ENCODE measurements at places on chromosomes 5 and 9.

- DNase-seq, result no peak
These were observed 7.7 kb downstream of the PAX5 start for GRCh38 chr9:37026113-37026930.

- no peak for DNase-seq
These were observed 5.6 kb downstream of the GOLPH3 start for GRCh38 chr5:32168460-32169033.

- no peak for DNase-seq
These were observed 67.4 kb downstream of the CARTPT start for GRCh38 chr5:71786337-71787055.

DNA sequence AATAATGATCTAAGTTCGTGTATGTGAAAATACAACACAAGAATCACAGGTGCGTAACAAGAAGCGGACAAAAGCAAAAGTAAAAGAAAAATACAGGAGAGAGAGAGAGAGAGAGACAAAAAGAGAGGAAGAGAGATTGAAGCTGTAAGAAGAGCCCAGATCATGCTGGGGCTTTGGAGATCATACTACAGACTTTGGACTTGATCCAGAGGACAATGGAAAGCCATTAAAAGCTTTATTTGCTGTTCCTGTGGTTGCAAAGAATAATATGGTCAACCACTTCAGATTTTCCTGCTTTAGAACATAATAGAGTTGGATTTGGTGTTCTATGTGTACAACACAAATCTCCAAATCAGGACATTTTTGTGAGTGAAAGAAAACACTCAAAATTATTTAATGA is 561.4 kb downstream of the CAAP1 start:
- no peak for DNase-seq

DNA sequence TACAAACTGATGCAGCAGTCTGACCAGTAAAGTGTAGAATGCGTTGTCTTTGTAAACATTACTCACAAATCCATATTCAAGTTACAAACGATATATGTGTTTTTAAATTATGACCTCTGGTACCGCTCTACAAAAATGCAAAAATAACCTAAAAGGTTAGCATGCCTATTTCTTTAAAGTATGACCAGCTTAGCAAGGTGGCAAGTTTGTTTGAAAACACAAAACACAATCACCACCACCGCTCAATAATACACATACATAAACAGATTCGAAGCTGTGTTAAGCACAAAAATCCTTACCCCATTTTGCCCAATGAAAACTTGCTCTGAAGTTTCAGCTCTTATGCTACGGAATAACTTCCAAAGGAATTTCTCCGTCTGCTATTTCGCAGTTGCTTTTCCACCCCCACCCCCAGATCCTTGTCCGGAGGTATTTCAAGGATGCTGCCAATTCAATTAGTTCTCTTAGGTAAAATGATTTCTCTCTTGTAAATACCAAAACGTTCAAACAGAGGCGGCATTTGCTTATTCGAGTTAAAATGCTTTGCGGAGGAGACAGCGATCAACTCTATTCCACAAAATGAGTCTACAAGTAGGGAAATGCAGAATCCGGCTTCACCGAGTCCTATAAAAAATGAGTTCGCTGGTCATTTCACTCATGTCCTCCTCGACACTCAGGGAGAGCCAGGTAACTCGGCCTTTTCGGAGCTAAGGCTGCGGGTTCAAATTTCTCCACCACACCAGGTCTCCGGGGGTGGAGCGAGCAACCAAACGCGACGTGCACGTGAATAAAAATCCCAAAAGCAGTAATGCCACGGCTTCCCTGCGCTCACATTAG is 1.2 kb downstream of the HOMER1 start:
- no peak for DNase-seq

GRCh38 chr5:74378464-74378863 is 262.1 kb downstream of the ENC1 start:
- no peak for DNase-seq

DNA sequence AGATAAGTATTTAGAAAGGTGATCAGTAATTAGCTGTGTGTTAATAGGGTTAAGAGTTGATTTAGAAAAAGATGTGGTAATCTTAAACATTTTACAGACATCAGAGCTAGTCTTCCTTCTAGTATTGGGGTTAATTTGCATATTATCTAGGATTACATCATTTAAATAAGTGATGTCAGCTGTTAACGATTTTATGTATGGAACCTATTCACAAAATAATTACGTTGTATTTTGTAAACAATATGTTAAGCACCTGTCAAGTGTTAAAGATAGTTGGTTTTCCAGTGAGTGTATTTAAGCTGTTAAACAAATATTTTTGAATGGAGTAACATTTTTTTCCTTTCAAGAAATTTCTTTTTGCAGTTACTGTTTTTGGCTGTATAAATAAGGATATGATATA is 2.2 kb downstream of the DCP2 start:
- no peak for DNase-seq

DNA sequence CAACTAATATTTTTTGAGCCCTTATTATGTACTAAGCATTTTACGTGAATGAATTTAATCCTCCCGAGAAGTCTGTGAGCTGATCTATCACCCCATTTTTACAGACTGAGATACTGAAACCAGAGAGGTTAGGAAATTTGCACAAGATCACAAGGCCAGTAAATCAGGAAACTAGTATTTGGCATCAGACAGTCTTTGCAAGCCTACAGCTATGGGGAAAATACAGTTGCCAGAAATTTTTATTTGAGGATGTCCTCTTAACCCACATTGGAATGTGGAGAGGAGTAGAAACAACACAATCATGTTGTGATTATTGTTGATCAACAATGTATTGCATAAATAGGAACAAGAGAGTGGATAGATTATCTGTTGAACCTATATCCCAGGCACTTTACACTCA is 2.3 kb upstream of the SLC46A2 start:
- DNase-seq, result no peak

DNA sequence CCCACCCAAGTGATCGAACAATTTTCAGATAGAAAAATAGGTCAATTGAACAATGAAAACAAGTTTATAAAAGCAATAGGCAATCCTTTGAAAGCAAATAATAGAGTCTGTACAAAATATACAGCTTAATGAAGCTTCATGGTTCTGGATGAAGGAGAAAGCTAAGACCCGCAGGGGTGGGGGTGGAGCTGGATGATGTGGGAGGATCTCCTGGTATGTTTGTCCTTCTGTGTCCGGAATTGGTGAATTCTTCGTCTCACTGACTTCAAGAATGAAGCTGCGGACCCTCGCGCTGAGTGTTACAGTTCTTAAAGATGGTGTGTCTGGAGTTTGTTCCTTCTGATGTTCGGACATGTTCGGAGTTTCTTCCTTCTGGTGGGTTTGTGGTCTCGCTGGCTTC is 149.9 kb downstream of the NXNL2 start:
- no peak for DNase-seq

DNA sequence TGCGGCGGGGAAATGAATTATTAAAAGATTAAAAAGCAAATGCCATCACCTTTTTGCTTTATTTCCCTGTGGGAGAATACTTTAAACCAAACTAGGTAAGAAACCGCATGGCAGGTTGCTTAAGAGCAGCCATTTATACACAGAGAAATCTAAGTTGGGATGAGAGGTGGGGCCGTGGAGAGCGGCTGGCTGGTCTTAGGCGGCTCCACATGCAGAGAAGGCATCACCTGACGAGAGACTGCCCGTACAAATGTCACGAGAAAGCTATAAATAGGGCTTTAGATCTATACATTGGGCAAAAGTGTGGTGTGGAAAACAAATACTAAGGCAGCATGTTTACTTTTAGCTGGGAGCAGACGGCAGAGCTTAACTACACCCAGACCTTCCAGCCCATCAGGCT is 39.4 kb downstream of the MED27 start:
- DNase-seq, result no peak

GRCh38 chr9:126494264-126494663 is 119.5 kb upstream of the LMX1B start:
- DNase-seq, result no peak

DNA sequence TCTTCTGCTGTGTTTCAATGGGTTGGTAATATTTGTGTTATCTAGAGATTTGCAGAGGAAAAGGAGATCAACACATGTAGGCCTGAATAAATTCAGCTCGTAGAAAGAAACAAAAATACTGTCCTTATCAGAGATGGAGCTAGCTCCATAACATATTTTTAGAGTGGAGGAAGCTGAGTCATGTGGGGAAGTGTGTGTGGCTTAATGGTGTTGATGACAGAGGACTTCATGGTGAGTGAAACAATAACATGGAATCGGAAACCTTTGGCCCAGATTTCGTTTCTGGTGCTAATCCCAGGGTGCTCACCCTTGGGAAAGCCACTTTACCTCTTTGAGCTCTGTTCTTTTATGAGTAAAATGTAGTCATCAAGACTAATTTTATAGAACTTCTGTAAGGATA is 825.0 kb downstream of the TLR4 start:
- DNase-seq, result no peak

DNA sequence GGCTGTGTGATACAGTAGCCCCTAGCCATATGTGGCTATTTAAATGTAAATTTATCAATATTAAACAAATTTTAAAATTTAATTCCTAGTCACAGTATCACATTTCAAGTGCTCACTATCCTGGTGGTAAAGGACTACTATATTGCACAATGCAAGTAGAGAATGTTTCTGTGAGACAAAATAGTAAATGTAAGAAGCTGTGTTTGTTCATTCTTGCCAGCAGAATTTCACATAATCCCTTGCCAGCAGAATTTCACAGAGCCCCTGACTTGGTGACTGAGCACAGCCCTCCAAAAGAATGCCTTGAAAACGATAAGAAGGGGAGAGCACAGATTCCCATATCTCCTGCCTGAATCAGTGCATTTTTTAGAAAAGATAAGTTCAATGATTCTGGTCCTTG is 75.9 kb upstream of the SELENOP start:
- no peak for DNase-seq

DNA sequence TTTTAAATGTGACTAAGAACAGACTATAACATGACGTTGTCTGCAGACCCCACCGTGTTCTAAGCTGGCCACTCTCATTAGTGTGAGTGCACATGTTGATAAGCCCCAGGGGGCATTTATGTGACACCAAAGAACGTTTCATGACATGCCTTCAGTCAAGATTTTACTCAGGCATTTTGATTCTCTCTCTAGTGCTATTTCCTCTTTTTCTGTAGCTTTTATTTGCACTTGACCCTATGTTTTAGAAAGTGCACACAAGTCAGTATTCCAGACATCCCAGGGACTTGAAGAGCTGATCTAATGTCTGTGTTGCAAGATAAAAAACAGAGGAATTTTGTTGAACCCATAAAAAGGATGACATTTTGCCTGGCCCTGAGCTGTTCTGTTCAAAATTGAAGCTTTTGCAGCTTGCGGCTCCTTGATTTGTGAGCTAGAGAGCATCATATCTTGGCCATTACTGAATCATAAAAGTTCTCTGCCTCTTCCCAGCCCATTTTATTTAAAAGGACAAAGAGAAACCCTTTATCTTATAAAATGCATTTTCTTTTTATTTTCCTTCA is 80.9 kb upstream of the TYRP1 start:
- DNase-seq, result no peak

- no peak for DNase-seq
These were observed 24.3 kb upstream of the PRRC1 start for GRCh38 chr5:127492854-127493738.

- DNase-seq, result no peak
These were observed 140.2 kb downstream of the DENND1A start for GRCh38 chr9:123789554-123790292.

DNA sequence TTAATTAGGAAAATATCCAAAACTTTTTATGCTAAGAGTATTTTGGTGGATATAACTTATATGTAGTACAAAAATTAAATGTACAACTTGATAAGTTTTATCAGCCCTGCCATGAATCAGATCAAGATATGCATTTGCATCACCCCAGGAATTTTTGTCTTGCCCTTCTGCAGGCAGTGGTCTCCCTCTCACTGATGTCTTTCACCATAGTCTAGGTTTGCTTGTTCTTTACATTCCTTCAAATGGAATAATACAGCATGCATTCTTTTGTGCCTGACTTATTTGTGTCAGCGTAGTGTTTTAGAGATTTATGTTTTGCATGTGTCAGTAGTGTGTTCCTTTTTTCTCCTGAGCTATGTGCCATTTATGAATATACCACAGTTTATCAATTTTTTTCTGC is 36.4 kb downstream of the RNF180 start:
- DNase-seq, result no peak

- no peak for DNase-seq
These were observed 248.9 kb downstream of the ADAMTSL1 start for GRCh38 chr9:18722882-18723281.

DNA sequence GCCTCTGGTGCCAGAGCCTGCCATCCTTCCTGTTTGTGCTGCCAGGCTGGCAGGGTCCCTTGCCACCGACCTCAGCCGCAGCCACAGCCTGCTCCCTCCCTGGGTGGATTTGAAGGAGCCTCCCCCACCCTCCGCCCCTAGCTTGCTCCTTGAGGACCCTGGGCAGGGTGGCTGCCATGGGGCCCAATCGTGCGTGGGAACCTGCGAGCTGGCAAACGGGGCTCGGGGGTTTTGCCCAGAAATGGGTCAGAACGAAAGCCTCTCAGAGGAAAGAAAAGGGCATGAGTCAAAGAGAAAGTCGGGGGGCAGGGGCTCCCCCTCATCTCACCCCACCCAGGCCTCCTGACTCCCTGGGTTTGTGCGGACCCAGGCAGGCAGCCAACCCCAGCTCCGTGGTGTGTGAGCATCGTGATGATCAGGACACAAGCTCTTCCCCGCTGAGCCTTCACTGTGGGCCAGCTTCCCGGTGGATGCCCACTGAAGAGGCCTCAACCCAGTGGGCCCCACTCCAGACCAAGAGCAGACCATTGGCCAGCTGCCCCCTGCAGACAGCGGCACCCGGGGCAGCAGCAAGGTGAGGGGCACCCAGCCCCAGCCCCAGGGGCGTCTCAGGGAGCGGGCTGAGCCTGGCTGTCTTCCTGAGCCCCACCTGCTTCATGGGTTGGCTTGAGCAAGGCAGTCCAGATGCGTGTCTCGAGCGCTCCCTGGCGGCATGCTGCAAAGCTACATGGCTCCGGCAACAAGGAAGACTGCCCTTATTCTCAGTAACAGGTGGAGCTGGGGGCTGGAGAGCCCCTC is 3.0 kb upstream of the FUT7 start:
- peak; percentile 19 for DNase-seq

GRCh38 chr9:114694146-114694545 is 12.2 kb upstream of the TEX48 start:
- DNase-seq, result no peak

GRCh38 chr9:136554870-136555269 is 9.0 kb upstream of the NOTCH1 start:
- no peak for DNase-seq

GRCh38 chr9:134365115-134365596 is 38.9 kb downstream of the RXRA start:
- DNase-seq, result no peak

- DNase-seq, result no peak
These were observed 14.0 kb downstream of the SEC61B start for GRCh38 chr9:99235926-99236634.

- DNase-seq, result no peak
These were observed 123.6 kb downstream of the PALM2AKAP2 start for GRCh38 chr9:109903515-109904138.

- no peak for DNase-seq
These were observed 15.5 kb downstream of the FAM193B start for GRCh38 chr5:177538876-177539275.

- no peak for DNase-seq
These were observed 1825.6 kb upstream of the CDH9 start for GRCh38 chr5:28864006-28864405.

All from GOT3 (cell line).